ENCODE measurements at places on chromosomes 7 and 10.

DNA sequence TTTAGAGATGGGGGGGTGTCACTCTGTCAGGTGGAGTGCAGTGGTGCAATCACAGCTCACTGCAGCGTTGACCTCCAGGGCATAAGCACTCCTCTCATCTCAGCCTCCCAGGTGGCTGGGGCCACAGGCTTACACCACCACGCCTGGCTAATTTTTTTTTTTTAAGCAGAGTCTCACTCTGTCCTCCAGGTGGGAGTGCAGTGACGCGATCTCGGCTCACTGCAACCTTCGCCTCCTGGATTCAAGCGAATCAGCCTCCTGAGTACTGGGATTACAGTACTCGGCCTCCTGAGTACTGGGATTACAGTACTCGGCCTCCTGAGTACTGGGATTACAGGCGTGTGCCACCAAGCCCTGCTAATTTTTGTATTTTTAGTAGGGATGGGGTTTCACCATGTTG lies 23.6 kb upstream of the PPIA start:
- H3K27me3 ChIP-seq, result peaks cover 4% of the 10 kb centered on the region
- H3K27ac ChIP-seq, result no peak overlapping the region
- no peak for DNase-seq
- peaks cover 36% of the 10 kb centered on the region for H3K4me1 ChIP-seq
- no peak overlapping the region for H3K4me3 ChIP-seq
- no peaks in the 10 kb centered on the region for H3K36me3 ChIP-seq

GRCh38 chr10:15737656-15738055 lies 17.9 kb upstream of the ITGA8 start:
- H3K27ac ChIP-seq, result no peak overlapping the region
- H3K4me1 ChIP-seq, result no peaks in the 10 kb centered on the region
- peaks cover 3% of the 10 kb centered on the region for H3K27me3 ChIP-seq
- H3K4me3 ChIP-seq, result no peak overlapping the region

GRCh38 chr10:58384095-58384494 lies 1.1 kb upstream of the TFAM start:
- H3K4me1 ChIP-seq, result peaks cover 29% of the 10 kb centered on the region
- H3K27me3 ChIP-seq, result no peaks in the 10 kb centered on the region
- peaks cover 17% of the 10 kb centered on the region for H3K36me3 ChIP-seq
- H3K27ac ChIP-seq, result peak overlapping the region; percentile 81
- DNase-seq, result no peak

GRCh38 chr7:120997882-120998474 lies 9.5 kb downstream of the CPED1 start:
- no peak overlapping the region for H3K4me3 ChIP-seq
- DNase-seq, result no peak
- peaks cover 12% of the 10 kb centered on the region for H3K4me1 ChIP-seq
- H3K27ac ChIP-seq, result no peak overlapping the region
- no peaks in the 10 kb centered on the region for H3K27me3 ChIP-seq
- no peaks in the 10 kb centered on the region for H3K36me3 ChIP-seq

- peaks cover 16% of the 10 kb centered on the region for H3K4me1 ChIP-seq
- H3K36me3 ChIP-seq, result peaks cover 3% of the 10 kb centered on the region
- no peak for DNase-seq
- no peaks in the 10 kb centered on the region for H3K27me3 ChIP-seq
- H3K27ac ChIP-seq, result no peak overlapping the region
- H3K4me3 ChIP-seq, result peak overlapping the region; percentile 20
Measured at GRCh38 chr10:15141136-15142054, 27.1 kb downstream of the NMT2 start.

GRCh38 chr10:84704101-84704500 lies 375.7 kb downstream of the CCSER2 start:
- no peaks in the 10 kb centered on the region for H3K4me1 ChIP-seq
- no peak overlapping the region for H3K27ac ChIP-seq
- no peak for DNase-seq
- no peak overlapping the region for H3K4me3 ChIP-seq
- H3K36me3 ChIP-seq, result no peaks in the 10 kb centered on the region

- DNase-seq, result no peak
- no peaks in the 10 kb centered on the region for H3K4me1 ChIP-seq
- H3K27ac ChIP-seq, result no peak overlapping the region
- H3K4me3 ChIP-seq, result no peak overlapping the region
- no peaks in the 10 kb centered on the region for H3K36me3 ChIP-seq
- peaks cover 5% of the 10 kb centered on the region for H3K27me3 ChIP-seq
Measured at GRCh38 chr7:27107391-27108381, 5.2 kb upstream of the HOXA2 start.

DNA sequence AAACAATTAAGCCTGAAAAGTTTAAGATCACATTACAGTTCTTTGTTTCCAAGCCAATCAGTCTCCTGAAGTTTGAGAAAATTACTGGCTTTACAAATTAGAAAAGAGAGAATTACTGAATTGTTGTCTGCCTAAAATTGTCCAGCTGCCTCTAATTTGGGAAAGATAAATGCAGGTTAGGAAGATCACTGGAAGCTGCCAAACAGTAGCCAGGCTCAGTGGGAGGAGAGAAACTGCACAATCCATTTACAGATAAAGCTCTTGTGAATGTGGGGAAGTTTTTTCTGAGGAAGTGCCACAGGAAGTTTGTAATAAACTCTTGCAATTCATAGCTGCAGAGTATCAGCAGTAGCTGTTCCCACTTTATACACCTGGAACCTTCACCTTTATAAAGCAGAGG lies 100.7 kb downstream of the IQUB start:
- H3K36me3 ChIP-seq, result no peaks in the 10 kb centered on the region
- H3K4me3 ChIP-seq, result no peak overlapping the region
- H3K27me3 ChIP-seq, result no peaks in the 10 kb centered on the region
- no peak overlapping the region for H3K27ac ChIP-seq
- DNase-seq, result no peak
- H3K4me1 ChIP-seq, result no peaks in the 10 kb centered on the region

- H3K27ac ChIP-seq, result no peak overlapping the region
- no peak for DNase-seq
- no peak overlapping the region for H3K4me3 ChIP-seq
- H3K4me1 ChIP-seq, result no peaks in the 10 kb centered on the region
Measured at GRCh38 chr7:156576216-156577058, 64.1 kb upstream of the RNF32 start.
